ENCODE measurements at places on chromosomes 6 and 20.

- no peak for DNase-seq
Observed at GRCh38 chr6:93341900-93342613, 77.3 kb downstream of the EPHA7 start.

- no peak for DNase-seq
Observed at GRCh38 chr6:17850281-17850680, 137.2 kb downstream of the KIF13A start.

DNA sequence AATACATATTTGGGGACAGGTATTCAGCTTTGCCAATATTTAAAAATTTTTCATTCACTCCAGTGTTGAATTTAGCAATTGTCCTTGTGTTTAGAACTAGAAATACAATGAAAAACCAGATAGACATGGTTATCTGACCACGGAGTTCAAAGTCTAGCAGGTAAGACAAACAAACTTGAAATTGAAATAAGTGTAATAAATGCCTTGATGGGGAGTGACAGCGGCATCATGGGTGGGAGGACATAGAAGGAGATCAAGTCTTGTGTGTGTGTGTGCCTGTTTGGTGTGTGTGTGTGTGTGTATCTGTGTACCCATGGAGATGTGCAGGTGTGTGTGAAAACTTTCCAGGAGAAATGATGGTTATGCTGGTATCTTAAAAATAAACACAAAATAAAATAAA lies 750.0 kb upstream of the CITED2 start:
- DNase-seq: no peak

GRCh38 chr6:1608222-1609040 lies 1.3 kb upstream of the FOXC1 start:
- peak; percentile 52 for DNase-seq

- no peak for DNase-seq
Observed at GRCh38 chr20:45920462-45921336, 8.7 kb upstream of the PLTP start.

DNA sequence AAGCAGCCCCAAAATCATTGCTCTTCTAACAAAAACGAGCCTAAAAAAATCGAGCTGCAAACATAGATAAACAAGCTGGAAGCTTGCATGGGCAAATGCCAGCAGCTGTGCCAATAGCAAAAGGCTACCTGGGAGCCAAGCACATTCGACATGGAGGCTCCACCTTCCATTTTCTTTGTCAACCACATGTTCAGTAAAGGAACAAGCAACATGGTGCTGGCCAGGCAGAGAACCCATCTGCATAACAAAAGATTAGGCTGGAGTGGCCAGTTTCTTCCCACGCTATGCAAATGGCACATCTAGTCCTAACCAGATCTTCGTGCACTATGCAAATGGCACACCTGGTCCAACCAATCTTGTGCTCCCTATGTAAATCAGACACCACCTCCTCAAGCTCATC lies 110.5 kb downstream of the KIF16B start:
- DNase-seq: no peak

- no peak for DNase-seq
Observed at GRCh38 chr20:3128275-3128984, 31.2 kb downstream of the FASTKD5 start.

DNA sequence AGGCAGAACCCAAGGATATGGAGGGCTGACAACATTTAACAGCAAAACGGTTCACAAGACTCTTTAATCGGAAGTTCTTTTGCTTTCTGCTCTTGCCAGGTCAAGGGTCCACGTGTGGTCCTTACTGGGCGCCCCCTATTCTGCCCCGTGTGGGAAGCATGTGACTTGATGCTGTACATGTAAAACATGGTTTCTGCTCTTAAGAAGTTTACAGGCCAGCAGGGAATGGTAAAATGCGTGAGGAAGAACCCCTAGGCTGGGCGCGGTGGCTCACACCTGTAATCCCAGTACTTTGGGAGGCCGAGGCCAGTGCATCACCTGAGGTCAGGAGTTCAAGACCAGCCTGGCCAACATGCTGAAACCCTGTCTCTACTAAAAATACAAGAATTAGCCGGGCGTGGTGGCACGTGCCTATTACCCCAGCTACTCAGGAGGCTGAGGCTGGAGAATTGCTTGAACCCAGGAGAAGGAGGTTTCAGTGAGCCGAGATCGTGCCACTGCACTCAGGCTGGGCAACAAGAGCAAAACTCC lies 19.3 kb downstream of the ZNF217 start:
- no peak for DNase-seq

GRCh38 chr6:155695495-155695894 lies 239.9 kb upstream of the NOX3 start:
- no peak for DNase-seq

DNA sequence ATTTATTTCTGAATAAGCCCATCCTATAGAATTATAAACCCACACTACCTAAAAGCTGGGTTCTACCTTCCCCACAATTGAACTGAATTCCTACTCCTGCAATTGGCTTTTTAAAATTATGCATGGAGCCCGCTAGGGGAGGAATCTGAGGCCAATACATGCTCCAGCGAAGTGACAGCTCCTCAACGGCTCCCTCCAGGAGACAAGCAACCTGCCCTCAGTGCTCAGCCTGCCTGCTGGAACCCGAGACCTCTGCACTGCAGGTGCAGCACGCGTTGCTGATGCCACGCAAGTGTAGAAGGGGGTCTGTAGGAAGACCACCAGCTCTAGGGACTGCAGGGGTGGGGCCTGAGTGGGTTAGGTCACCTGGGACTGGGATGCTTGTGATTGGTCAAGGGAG lies 170.2 kb upstream of the CDYL start:
- DNase-seq: no peak

GRCh38 chr20:51750770-51751388 lies 17.3 kb downstream of the ATP9A start:
- no peak for DNase-seq

DNA sequence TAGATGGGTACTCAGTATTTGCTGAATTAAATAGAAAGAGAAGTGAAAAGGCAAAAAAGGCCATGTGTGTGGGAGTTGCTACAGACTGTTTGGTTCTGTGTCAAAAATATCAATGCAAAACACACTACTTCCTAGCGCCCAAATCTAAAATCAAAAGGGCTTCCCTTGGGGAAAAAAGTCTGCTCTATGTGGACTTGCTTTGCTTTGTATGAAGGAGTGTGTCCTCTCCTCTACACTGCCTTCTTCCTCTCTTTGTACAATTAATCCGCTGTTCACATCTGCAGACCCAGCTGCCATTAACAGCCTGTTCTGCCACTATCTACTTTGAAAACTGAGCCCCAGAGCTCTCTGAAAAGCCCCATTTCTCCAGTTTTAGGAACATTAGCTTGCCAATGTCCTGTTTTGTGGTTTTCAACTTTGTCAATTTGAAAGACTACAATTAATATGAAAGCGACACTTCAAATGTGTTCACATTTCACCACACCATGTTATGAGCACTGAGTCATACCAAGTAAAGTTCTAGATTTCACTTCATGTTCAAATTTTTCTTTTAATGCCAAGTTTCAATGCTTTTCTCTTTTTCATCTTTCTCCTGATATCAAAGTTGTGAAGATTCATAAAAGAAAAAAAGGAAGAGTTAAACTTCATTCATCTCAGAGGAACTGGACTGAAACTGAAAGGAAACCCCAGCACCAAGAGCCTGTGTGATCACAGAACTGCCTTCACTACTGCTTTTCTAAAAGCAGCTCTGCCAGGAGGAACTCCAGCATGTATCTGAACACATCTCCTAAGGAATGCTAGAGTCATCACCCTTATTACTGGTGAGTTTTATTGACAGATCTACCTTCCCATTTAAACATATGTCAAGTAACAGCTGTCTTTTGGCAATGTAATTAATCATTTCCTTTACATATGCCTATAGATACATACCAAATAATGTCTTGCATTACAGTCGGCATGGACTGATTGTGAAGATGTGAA lies 102.6 kb downstream of the KIF13A start:
- peak; percentile 42 for DNase-seq

GRCh38 chr6:98047871-98048270 lies 764.9 kb upstream of the MMS22L start:
- no peak for DNase-seq

DNA sequence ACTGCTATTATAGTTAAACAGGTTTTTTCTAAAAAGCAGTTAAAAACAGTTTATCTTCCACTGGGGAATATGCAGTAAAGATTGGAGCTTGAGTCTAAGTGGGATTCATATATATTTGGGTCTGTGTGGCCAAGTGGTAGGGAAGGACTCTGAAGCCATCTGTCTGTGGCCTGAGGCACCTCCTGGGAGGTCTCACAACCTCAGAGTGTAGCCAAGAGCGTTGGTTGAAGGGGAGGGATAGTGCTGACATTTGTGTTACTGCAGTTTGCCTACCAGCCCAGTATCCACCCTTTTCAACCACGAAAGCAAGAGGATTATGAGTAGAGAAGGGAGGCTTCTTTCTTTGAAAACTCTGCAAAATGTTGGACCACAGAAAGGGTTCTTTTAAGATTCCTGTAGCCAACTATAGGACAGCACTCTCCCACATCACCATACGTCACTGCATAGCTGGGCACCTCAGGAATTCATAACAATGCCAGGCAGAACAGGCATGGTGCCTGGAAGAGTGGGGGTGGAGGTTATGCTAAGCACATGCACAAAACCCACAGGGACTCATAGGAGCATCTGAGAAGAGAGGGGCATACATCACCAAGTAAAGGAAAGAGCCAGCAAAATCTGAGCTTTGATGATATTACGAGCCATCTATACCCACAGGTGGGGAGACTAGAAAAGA lies 90.5 kb upstream of the HEY2 start:
- DNase-seq: no peak

- DNase-seq: no peak
Observed at GRCh38 chr20:52103335-52103912, 88.2 kb downstream of the ZFP64 start.

DNA sequence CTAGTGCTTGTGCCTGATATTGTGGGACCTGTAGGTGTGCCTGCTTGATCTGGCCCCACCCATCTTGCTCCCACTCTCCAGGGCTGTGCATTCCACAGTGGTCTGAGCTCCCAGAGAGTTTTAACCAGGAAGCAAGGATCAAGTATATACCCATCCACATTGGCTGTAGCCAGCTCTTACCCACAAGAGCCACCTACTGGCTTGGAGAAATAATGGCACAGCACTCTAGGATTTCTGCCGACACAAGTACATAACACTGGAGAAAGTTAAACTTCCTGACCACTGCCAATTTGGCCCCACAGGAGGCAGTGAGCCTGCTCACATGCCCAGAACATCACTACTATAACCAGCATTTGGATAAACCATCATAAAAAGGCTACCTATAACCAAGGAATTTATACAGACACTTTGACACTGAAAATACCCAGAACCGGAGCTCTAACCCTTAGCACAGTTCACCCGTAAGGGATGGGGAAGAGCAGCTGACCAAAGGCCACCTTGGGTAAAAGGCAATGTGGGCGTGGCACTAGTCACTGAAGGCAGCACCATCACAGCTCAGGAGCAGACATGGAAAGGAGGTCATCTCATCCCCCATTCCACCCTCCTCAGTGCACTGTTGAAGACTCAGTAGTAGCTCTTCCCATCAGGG lies 440.4 kb downstream of the BTBD3 start:
- DNase-seq: no peak

DNA sequence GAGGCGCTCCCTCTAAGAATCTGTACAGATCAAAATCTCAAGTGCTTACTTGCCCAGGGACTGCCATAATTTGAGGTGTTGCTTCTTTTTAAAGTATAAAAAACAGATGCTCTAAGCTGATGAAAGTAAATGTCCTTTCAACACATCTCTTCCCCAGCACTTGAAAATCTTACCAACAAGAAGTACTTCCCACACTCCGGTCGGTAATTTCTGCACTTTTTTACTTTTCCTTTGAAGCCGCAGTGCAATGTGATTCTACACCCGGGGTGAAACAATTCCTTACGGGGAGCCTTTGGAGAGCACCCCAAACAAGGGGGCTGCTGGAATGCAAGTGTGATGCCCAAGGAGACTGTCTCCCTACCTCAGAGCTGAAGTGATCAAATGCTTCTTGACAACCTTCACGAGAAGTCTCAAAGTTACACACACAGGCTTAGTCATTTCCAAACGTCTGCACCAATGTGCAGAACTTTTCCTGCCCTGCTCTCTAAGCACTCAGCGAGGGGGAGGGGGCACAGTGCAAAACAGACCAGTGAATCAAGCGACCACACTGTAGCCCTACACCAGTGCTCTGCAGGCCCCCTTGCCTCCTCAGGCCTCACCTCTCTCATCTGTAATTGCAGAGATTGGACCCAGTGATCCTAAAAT lies 56.7 kb downstream of the ATXN1 start:
- no peak for DNase-seq

DNA sequence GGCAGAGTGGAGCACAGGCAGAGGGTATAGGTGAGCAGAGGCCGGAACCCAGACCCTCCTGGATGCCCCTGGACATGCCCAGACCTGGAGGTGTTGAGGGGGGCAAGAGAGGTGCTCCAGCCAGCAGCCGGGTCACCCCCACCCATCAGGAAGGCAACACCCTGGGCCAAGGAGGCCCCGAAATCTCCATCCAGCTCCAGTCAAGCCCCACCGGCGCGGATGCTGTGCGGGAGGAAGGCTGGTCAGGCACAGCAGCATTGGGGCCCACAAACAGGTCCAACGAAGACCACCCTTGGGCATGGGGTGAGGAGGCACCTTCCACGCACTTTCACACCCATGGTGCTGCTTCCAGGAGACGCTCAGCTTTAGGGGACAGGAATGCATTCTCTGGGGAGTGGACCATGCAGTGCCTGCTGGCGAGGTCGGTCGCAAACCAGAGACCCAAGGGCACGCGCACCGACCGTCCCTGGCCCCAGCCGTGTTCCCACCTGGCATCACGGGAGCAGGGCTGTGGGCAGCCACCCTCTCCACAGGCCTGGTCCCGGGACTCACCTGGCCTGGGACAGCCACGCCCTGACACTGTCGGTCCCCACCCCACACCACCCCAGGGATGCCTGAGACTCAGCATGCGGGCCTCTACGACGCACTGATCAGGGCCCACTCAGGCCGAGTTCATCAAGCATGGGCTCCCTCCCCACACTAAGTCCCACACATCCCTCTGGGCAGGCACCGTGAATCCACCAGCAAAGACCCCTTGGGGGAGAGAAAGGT lies 43.6 kb upstream of the ZBP1 start:
- no peak for DNase-seq

DNA sequence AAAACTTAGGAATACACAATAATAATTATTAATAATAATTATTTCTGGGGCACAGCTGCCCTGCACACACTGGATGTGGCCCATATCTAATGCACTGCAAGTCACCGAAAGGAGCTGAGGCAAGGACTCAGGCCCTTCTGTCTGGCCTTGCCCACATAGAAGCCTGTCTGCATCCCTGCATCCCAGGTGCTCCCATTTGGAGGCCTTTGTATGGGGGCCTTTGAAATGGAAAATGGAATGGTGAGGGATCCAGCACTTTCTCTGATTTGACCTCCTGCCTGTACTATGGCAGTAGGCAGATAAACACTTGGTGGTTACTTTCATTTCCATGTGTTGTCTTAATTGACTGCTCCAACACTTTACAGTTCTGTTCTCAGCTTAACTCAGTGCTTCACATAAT lies 75.7 kb upstream of the PTCHD4 start:
- DNase-seq: no peak

DNA sequence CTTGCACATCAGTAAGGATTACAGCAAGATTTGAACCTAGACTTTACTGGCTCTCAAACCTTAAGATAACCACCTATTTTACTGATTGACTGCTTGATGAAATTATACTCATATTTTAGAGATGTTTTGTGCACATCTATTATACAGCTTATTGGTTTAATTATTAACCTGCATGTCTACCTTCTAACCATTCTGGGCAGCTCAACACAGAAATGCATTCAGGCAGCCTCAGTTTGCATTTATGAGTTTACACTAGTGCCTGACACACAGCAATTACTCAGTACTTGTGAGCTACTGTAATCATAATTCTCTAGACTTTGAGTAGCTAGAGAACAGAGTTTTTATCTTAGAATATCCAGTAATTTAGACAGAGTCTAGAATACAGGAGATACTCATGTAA lies 273.9 kb upstream of the THEMIS start:
- no peak for DNase-seq
